Activated CD4-positive, alpha-beta T cell treated with anti-CD3 and anti-CD28 coated beads, Interleukin-2, amount 10 ng/mL, durations not matched to agents 24 days and 14 days (primary cell): ENCODE measurements at places on chromosomes 4 and X.

DNA sequence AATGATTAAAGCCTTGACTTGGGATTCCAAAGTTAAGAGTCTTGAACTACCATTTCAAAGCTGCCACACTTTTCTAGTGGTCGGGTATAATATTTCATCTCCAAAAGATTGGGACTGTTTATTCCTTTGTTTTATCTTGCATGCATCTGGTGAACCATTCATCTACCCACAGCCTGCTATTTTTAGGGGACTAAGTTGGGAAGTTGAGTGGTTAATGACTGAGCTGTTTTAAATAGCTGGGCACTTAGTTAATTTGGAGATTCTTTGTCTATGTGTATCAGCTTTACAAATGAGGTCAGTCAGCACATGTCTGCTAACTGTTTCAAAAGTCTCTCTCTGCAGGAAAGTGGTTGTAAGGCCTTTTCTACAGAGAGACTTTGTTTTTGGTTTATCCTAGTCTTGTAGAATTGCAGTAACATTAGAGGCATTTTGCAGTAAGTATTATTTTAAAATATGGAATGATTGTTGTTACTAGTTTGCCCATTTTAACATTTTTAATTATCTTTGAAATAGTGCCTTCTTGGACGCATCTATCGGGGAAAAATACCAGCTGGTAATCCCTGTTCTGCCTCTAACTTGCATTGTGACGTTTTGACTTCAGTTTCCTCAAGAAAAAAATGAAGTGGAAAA, 8.2 kb downstream of the BMP2K start:
- no peak for DNase-seq

- no peak for DNase-seq
Observed at GRCh38 chr4:123893011-123893981, 496.7 kb downstream of the SPRY1 start.

DNA sequence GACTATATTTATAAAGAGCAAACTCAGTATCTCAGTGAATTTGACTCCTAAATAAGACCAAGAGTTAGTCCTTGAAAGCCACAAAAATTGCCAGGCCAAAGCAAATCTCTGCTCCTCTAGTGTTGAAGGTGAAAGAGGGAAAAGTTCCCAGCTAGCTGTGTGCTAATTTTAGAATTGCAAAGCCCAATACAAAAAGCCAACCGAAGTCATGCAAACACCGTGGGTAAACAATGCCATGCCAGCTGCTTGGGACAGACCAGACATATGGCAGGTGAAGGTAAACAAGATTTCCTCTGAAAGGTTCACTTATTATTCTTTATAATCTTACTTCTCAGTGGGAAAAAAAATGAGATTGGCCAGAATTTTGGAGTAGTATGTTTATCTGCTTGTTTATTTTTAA, 80.5 kb upstream of the LNX1 start:
- DNase-seq = no peak

GRCh38 chr4:165378745-165379677, at the start of gene CPE:
CPE (plus strand) TSS chr4:165379008; CDS start chr4:165379222, 214 bp downstream.
- peak; percentile 84 for DNase-seq

- peak; percentile 91 for DNase-seq
Observed at GRCh38 chr4:9703391-9703790, 78.0 kb upstream of the DRD5 start.

DNA sequence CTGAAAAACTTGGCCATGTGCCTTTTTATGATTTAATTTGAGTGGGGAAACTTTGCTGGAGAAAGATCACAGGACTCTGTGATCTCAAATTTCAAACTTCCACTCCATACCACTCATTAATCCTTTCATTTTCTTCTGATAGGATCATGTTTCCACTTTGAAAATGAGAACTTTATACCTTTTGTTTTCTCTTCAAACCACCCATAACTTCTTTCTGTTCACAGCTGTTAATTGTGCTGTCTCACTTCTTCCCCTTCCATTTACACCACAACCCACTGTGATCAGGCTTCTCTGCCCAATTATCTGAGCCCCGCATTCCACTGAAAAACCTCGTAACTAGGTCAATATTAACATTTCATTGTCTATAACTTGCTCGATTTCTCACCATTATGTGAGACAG, 47.0 kb upstream of the ARSJ start:
- DNase-seq = no peak

GRCh38 chr4:127450276-127450675, 182.5 kb upstream of the INTU start:
- DNase-seq = no peak

- DNase-seq = no peak
Observed at GRCh38 chr4:8457646-8458252, 17.2 kb downstream of the TRMT44 start.

DNA sequence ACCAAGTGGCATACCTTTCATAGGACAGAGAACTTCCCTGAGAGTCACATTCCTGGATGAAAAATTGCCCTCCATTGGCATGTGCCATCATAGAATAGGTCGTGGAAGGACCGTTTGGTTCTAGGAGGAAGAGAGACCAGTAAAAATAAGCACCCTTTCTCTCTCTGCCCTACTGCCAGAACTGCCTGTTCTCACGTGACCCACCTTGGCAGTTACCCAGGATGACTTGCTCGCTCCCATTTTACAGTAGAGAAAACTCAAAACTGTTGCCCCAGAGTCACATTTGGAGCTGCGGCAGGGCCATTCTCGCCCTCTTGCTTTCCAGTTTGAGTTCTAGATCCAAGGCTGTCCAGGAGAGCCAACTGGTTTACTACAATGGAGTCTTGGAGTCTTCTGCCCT, 1.1 kb upstream of the NLGN3 start:
- no peak for DNase-seq

DNA sequence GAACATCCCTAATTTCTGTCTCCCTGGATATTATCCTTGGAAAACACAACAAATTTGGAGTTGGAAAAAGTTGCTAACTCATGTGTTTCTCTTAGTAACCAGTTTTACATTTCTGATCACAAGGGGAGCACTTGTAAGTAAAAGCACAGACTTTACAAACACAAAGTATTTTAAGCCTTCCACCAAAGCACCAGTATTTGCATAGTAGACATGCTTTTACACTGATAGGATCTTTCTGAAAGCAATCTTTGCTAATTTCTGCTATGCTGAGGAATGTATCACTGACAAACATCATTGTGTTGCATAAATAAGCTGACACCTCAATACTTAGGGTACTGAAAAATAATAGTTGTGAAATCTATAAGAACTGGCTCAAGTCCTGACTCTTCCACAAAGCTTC, 100.6 kb downstream of the MID1 start:
- DNase-seq = no peak

- no peak for DNase-seq
Observed at GRCh38 chrX:44954562-44954961, 81.6 kb downstream of the KDM6A start.

- DNase-seq = no peak
Observed at GRCh38 chr4:100880011-100880410, 362.2 kb upstream of the EMCN start.

DNA sequence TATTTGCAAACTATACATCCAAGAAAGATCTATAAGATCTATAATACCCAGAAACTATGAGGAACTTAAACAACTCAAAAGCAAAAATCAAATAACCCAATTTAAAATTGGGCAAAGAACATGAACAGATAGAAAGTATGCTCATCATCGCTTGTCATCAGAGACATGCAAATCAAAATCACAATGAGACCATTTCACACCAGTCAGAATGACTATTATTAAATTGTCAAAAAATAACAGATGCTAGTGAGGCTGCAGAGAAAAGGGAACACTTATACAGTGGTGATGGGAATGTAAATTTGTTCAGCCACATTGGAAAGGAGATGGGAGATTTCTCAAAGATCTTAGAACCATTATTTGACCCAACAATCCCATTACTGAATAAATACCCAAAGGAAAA, 1451.7 kb upstream of the ADGRL3 start:
- DNase-seq = no peak

DNA sequence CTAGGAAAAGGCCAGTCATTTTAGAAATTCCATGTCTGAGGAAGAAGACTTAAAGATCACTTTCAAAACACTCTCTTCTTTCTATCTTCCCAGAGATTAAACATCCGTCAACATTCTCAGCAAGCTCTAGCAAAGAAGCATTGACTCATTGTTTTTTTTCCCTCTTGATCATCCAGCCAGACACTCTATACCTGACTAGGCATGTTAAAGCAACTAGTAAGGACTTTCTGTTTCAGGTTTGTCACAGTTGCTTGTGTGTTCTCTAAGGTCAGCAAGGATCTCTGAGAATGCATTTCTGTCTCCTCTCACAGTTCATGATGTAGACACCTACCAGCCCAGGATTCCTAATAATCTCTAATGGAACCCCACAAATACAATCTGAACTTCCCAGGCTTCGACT, 112.2 kb downstream of the IL13RA2 start:
- DNase-seq = no peak

DNA sequence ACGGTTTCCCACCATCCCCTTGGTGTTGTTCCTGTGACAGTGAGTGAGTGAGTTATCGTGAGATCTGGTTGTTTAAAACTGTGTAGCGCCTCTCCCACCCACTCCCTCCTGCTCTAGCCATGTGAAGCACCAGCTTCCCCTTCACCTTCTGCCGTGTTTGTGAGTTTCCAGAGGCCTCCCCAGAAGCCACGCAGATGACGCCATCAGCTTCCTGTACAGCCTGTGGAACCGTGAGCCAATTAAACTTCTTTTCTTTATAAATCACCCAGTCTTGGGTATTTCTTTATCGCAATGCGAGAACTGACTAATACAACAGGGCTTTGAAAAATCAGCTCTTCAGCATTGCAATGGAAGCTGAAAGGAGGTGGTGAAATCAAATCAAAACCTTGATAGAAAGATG, 50.0 kb downstream of the FGFBP1 start:
- DNase-seq = no peak

GRCh38 chrX:101397779-101398178, 7.0 kb downstream of the RPL36A start:
- DNase-seq = no peak

DNA sequence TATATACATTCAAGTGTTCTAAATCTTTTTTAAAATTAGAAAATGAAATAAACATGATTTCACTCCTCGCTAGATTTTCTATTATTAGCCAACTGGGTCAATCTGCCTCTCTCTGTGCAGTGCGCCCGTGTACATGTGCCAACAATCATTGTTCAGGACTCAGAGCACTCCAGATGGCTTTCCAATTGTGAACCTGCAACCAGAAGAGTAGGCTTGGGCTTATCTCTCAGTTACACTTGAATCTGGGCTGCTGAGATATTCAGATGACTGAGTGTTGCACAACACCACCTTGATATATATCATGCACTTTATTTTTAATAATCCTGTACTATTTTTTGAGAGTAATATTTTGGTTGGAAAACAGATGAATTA, 184.0 kb upstream of the FSTL5 start:
- no peak for DNase-seq
